ENCODE measurements at places on chromosomes 2 and 18. TPM values are rescaled to one million over a fixed set of nuclear protein-coding genes. Genes with fewer than 3 reads are reported as not detected.

The AMER3 gene
- total RNA-seq = 7.0 TPM

The RRM2 gene
- total RNA-seq = 79.8 TPM

The HOXD10 gene
- total RNA-seq = not detected

GRCh38 chr2:120261387-120262006 is 8.8 kb downstream of the RALB start:
- DNase-seq = no peak

DNA sequence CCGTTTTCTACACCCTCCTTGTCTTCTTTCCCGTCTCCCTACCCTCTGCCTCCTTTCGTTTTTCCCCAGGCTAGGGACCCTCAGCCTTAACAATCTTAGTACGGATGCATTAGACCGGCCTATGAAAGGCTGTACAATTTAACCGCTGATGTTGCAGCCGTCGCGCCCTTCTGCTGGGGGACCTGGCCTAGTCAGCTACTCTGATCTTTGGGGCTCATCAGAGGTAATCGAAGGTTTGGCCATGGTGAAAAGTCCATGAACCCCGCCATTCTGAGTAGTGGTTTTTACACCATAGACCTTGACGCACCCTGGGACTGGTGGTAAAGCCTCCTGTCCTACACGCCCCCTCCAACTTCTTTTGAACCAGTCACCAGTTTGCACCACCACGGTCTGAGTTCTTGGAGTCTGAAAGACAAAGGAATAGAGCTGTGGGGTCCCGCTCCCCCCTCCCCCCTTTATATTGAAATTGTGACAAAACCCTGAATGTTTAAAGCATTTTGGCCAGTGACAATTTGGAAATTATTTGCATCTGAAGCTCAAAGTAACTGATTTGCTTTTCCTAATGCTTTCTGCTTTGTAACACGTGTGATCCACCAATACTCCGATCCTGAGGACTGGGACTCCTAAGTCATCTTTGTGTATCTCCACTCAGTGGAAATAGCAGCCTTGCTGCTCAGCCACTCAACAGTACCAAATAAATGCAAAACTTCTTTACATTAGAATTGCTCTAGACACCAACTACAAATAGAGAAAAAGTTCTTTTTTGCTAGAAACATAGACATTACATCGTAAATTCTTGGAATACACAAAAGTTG is 642 bp upstream of the SRSF7 start:
- DNase-seq = no peak

DNA sequence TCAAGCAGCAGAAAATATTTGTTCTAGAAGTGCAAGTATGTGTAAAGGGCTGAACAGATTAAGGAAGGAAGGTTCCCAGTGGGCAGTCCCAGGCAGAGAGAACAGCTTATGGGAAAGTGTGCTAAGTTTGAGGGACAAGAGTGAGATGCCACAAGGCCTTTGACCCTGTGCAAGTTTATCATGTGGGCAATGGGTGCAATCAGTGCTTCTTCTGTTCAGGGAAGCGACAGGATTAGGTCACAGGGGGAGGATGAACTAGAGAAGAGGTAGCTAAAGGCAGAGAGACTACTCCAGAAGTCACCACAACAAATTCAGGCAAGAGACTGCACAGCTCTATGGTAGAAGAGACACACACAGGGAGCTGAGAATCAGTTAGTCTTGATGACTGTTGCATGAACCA is 44.3 kb downstream of the LPIN2 start:
- DNase-seq = no peak

DNA sequence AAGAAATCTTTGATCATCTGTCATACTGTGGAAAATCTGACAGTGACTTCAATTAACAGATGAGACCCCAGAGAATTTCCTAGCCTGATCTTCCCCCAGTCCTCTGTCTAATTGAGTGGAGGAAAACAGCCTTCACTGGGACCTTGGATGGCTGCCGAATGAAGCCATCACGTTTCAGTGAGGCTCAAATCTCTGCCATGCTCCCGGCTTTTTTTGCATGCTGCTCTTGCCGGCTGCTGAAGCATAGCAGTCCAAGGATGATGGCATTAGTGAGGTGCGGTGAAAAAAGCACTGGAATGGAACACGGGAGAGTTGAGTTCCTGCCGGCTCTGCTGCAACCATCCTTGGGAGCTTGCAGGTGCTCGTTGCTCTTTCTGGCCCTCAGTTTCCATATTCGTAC is 430.5 kb downstream of the SLC4A3 start:
- no peak for DNase-seq

GRCh38 chr2:32095671-32096070 is 32.3 kb downstream of the SPAST start:
- DNase-seq = no peak

- no peak for DNase-seq
Observed at GRCh38 chr2:238413368-238413767, 13.4 kb upstream of the ASB1 start.

DNA sequence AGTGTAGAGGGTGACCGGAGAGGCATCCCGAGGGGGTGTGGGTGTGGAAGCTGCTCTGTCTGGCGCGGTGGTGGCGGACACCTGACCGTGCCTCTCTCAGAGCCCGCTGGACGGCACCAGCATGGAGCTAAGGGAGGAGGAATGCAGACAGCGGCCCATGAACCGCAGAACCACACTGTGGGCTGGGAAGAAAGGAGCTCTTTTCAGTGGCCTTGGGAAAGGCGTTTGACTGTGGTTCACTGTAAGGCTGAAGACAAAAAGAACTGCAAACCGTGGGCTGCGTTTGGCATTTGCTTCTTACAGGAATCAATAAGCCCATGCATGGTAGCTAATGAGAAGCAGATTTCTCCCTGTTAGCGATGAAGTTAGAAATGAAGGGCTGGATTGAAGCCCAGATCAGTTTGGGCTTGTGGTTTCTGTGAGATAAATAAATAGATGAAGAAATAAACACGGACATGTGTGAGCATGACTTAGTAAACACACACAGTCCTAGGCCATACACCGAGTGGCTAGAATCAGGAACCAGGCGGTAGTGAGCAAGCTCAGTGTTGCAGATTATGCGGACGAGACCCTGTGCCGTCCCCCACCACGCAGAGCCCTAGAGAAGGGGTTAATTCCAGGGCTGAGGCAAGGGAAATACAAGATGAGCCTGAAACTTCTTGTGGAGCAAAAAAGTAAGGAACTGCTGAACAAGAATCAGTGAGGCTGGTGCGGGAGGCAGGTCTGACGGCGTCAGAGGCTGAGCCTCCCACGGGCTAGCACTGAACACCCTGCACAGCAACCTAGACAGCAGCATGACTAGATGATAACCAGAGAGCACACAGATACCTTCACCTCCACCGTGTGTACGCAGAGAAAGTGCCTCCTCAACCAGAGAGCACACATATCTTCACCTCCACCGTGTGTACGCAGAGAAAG is 29.3 kb upstream of the NFATC1 start:
- no peak for DNase-seq

GRCh38 chr2:226692521-226693126 is 107.0 kb downstream of the IRS1 start:
- no peak for DNase-seq

Data from progenitor cell of endocrine pancreas (in vitro differentiated cells).